Right cardiac atrium (tissue), 5 donors: ENCODE measurements at places on chromosomes 3 and 15.

- no peak for DNase-seq
These were observed 39.6 kb downstream of the TLE3 start for GRCh38 chr15:70057931-70058641.

- DNase-seq = no peak
These were observed 136.8 kb upstream of the ANKRD28 start for GRCh38 chr3:15934389-15935195.

DNA sequence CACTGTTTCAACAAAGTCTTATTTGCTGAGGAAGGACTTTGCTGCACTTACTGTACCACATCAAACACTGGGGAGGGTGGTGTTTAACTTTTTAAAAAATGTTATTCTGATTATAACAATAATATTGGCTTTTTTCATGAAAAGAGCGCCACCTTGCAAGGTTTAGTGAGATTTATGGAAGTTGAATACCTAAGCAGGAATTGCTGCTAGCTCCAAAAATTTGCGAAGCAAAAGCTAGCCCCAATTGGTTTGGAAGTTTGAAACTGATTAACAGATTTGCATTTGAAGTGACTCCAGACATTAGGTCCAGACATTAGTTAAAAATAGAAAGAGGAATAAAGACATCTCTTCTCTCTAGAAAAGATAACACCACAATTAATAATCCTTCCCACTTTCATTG lies 6.7 kb downstream of the ZIC1 start:
- no peak for DNase-seq

DNA sequence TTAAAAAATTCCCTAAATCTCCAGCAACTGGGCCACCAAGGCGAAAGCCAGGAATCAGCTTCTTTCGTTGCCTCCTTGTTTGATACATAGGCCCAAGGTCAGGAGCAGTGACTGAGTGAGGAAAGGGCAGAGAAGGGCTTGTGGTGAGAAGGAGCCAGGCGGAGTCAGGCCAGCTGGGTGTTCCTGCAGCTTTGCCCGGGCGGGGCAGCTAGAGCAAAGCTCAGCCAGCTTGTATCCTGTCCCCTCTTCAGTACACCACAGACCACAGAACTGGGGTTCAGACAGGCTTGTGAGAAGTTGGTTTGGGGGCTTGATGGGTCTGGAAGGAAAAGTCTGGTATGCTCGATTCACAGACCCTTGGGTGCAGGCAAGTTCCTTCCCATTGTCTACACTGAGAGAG lies 52.6 kb downstream of the CCK start:
- no peak for DNase-seq

DNA sequence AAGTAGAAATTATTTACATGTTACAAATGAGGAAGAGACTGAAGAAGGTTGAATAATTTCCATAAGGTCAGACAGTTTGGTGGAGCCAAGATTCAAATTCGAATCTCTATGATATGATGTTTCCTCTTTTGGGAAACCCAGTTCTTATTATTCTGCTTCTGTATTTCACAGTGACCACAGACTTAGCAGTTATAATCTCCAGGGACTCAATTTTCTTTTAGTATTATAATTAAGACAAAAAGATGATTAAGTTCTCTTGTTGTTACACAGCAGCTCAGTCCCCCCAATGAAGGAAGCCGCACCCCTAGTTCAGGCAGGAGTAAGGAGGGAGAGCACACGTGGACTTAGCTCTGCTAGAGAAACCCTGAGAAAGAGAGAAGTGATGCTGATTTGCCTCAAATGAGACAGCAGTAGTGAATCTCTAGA lies 130.6 kb downstream of the CCNL1 start:
- no peak for DNase-seq

DNA sequence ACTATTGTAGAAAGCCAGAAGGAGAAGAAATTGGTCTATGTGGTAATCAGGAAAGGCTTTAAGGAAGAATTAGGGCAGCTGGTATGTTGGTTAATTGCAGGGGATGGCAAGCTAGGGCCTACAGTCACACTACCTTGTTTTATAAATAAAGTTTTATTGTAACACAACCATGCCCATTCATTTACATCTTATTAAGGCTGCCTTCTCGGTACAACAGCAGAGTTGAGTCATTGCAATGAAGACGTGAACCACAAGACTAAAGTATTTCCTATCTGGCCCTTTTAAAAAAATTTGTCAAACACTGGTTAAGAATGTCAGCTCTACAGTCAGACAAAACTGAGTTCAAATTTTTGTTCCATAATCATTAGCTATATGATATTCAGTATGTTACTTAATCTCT lies 8.3 kb downstream of the SERPINI1 start:
- no peak for DNase-seq

GRCh38 chr15:70498096-70498626 lies 265.2 kb downstream of the UACA start:
- DNase-seq = no peak

GRCh38 chr3:63991666-63992065 lies 31.6 kb downstream of the PSMD6 start:
- no peak for DNase-seq

DNA sequence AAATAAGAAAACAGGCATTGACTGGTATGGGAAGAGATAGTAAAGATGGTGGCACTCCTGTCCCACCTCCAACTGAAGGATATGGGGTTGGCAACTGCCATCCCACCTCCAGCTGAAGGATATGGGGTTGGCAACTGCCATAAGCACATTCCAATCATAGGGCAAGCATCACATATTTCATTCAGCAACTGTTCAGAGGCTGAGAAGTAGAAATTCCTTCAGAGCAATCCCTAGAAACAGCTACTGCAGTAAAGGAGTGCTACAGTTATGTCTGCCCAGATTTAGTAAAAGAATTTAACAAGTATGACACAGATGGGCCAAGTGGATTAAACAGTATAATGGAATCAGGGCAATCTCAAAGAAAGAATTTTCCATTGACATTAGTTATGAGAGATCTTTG lies 156.8 kb downstream of the IMPG2 start:
- DNase-seq = no peak

DNA sequence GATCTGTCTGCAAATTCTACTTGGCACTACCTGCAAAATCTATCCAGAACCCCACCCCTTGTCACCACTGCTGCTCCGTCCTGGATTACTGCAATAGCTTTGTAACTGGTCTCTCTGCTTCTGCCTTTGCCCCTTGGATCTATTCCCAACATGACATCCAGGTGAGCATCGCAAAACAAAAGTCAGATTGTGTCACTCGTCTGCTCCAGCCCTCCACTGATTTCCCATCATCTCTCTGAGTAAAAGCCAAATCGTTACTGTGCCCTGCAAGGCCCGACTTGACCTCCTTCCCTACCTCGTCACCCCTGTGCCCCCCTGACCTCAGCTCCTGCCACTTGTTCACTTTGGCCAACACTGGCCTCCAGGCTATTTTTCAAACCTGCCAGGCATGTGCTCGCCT lies 9.4 kb downstream of the SPTBN5 start:
- no peak for DNase-seq

GRCh38 chr15:71224024-71224423 lies 108.8 kb downstream of the THSD4 start:
- DNase-seq = no peak
